Cortex of kidney (tissue), 1 donor: ENCODE measurements at places on chromosomes 13 and 19.

- DNase-seq: no peak
These were observed 502.3 kb downstream of the TBC1D4 start for GRCh38 chr13:74979703-74980102.

- no peak for DNase-seq
These were observed 12.6 kb downstream of the CD37 start for GRCh38 chr19:49347835-49348234.

DNA sequence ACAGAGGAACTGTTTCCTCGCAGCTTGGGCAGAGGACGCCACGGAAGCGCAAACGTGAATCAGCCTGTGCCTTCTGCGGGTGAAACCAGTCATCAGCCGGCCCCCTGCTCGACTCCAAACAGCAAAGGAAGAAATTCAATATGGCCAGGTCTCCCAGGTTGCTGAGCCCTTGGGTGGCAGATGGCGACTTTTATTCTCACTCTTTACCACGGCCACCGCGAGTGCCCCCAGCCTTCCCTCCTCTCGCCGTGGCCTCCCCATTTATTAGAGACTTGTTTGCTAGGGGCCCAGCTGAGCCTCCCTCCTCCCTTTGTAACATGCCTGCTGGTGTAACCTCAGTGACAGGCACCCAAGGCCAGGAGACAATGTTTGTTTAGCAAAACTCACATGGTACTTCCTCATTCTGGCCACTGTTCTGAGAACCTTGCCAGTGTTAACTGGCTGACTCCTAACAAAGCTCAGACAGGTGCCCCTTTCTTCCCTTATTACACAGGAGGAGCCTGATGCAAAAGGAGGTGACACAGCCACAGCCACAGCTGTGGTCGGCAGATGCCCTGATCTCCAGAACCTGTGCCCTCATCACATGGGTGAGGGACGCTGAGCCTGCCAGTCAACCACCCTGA lies 5.8 kb downstream of the RAB20 start:
- no peak for DNase-seq

DNA sequence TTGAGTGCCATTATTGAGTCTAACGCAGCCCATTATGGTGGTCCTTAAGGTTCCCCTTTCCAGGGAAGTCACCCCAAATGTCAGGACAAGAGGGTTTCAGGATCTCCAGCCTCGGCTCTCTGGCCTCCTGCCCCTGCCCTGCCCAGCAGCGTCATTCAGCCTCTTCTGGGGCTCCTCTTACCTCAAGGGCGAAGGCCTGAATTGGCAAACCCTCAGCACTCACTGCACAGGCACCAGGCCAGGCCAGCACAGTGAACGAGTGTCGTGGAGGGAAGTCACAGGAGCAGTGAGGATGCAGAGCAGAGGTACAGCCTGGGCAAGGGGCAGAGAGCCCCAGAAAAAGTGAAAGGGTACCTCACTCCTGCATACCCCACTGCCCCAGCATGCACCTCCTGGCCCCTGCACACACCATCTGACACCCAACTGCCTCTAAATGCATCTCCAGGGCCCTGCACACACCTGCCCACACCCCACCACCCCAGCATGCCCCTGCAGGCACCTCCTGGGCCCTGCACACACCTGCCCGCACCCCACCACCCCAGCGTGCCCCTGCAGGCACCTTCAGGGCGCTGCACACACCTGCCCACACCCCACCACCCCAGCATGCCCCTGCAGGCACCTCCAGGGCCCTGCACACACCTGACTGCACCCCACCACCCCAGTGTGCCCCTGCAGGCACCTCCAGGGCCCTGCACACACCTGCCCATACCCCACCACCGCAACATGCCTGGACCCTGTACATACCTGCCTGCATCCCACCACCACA lies 19.8 kb downstream of the SLC25A42 start:
- no peak for DNase-seq

- no peak for DNase-seq
These were observed 541.4 kb downstream of the GPC6 start for GRCh38 chr13:93767917-93768409.

DNA sequence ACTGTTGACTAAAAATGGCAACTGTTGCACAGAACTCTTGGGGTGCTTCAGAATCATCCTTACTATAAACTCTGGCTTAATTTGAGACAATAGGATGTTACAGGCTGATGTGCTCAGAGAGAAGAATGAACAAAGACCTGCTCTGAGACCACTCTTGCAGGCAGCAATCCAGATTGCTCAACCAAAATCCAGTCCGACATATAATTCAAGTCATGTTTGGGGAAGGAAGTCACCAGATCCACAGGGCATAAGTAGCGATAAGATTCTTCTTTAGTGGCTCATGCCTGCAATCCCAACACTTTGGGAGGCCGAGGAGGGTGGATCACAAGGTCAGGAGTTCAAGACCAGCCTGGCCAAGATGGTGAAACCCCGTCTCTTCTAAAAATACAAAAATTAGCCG lies 20.6 kb downstream of the MTMR6 start:
- DNase-seq: no peak

DNA sequence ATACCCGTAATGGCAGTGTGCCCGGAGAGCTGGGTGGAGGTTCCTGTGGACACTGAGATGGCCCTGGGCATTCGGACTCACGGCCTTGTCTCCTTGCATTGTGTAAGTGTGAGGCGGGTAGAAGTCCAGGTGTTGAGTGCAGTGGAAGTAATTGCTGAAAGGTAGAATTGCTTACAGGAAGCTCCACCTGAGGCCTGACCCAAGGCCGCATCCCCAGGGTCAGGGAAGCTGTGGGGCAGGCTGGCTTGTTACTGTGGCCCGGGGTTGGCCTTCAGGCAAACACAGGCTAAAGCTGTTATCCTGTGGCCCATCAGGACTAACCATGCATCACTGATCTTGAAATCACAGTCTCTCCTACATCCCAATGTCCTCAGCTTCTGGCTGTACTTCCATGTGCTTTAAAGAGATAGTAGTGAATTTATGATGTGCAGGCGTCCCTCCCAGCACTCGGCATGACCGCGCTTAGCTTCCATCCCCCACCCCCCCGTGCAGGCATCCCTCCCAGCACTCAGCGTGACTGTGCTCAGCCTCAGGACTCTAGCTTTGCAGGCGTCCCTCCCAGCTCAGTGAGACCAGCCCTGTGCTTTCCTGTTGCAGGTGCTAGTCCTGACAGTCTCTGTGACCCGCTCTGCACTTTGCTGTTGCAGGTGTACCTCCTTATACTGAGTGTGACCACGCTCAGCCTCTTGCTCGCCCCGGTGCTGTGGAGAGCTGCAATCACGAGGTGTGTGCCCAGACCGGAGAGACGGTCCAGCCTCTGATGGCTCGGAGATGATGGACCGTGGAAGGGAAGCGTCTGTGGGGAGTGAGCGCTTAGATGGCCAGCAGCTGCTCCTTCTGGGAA lies 35.6 kb upstream of the TFDP1 start:
- no peak for DNase-seq

DNA sequence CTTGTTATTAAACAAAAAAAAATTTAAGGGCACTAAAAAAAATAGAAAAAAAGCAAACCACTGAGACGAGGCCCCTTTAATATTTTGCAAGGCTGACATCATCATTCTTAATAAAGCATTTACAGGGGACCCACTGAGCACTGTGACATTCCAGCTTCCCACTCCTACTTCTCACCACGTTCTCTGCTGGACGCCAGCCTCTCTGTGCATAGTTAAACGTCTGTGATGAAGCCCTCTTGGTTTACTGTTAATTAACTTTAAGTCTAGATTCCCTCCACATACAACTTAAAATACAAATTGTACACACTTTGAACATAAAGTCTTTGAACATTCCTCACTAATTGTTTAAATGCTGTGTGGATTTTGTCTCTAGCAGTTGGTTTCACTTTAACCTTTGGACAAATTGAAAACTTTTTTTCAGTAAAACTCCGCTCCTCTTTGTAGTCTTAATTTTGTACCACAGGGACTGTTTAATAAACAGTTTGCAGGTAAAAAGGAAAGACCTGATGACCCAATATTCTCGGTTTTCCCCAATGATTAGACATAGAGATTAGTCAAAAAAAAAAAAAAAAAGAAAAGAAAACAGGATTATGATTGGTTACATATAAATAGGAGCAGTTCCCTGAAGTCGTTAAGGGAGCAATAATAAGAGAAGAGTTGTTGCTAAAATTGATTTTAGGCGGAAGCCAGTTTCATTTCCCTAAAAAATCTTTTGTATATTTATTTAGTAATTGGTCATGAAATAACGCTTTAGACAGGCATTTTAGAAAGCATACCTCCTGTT lies 219.8 kb downstream of the MZT1 start:
- DNase-seq: no peak

DNA sequence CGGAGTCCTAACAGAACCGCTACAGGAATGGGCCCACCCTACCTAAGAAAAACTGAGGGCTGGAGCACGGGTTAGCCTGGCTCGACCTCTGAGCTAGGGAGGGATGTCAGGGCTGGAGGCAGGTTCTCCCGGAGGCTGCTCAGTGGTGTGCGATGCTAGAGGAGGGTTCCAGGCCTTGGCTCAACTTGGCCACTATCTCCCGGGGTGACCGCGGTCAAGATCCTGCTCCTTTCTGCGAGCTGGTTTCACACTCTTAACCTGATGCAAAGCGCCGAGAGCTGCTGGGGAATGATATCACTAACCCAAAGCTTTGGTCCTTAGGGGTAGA lies 301 bp downstream of the POP4 start:
- DNase-seq: no peak

DNA sequence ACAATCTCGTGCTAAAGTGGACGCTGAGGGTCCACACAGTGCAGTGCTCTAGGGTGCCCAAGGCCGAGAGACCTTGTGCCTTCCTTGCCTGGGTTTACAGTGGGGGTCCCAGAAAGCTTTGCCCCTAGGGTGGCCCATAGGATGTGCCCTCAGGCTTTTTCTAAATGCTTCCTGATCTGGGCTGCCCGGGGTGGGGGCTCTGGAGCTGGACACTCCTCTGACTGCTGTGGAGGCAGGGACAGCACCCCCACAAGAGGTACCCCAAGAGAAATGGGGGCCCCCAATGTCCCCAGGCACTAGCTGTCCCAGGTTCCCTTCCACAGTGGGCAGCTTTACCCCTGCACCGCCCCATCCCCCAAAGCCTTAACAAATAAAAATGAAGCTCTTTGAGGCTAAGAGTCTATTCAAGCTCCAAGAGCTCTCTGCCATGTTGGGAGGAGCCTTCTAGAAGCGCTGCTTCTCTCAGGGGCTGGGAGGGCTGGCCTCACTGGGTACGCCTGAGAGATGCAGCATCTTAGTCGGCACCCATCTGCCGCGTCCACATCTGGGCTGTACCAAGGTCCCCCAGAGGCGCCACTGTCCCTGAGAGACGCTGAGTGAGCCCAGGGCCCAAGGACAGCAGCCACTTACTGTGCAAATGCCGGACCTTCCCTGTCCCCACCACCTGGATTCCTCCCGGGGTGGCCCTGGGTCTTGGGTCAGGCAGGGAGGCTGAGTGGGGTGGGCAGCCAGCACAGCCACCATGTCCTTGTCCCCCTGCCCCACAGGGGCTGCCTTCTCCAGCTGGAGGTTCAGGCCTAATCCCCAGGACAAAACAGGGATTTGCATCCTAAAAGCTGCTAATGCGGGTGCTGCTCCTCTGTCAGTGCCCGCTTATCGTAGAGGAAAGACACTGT lies 27.4 kb downstream of the CEBPA start:
- no peak for DNase-seq

GRCh38 chr19:3499738-3500428 lies 591 bp downstream of the DOHH start:
- DNase-seq: no peak

DNA sequence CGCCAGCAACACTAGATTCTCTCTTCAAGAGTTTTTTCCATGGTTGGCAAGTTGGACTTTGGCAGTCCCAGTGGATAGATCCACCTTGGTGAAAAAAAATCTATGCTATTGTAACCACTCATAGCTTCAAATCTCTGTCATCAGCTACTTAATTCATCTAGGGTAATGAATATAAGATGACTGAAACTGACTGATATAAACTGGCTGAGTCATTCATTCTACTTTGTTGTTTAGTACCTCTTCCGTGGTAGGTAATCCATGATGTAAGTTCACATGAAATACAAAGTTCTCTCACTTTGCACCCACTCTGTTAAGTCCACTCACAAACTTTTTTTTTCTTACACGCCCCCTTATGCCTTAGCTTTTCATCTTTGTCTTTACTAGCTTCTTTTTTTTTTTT lies 1381.5 kb downstream of the SLITRK5 start:
- no peak for DNase-seq

DNA sequence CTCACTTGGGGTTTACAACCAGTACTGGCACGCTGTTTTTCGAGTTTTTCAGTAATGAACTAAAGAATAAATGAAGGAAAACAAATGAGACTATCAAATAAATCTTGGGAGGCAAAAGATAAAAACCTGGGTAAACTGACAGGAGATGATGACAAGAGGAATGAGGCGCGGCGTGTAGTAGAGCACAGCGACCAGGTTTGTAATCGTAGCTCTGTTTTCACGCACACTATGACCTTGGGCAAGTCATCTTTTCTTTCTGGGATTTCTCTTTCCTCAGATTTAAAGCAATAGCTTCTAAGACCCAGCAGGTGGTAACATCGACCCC lies 419 bp downstream of the MRPS31 start:
- no peak for DNase-seq

- no peak for DNase-seq
These were observed 303.2 kb downstream of the TSHZ3 start for GRCh38 chr19:31046024-31046423.

DNA sequence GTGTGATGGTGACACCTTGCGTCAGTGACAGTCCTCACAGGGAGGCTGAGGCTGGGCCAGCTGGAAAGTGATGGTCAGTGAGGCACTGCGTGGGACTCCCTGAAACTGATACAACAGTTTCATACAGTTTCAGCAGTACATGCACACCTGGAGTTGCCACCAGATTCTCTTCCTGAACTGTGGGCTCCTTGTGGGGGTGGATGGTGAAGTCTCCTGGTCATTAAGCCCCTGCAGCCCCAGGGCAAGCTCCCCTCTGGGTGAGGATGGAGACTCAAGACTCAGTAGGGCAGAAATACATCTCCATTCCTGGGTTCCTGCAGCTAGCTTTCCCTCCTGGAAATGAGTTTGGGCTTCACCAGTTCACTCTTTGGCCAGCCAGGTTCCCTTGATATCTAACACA lies 392.7 kb downstream of the UQCRFS1 start:
- no peak for DNase-seq

DNA sequence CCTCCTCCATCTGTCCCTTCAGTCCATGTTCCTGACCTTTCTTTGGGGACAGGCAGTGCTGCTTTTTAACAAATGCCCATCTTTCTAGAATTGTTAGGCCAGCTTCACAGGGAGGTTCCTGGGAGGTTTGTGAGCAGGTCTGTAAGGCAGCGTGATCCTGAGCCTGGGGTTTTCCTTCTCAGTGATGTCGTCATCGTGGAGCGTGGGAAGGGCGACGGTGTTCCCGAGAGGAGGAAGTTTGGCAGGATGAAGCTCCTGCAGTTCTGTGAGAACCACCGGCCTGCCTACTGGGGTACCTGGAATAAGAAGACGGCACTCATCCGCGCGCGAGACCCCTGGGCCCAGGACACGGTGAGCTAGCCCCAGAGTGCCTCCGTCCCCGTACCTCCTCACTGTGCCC lies 26.8 kb downstream of the CHAF1A start:
- no peak for DNase-seq

DNA sequence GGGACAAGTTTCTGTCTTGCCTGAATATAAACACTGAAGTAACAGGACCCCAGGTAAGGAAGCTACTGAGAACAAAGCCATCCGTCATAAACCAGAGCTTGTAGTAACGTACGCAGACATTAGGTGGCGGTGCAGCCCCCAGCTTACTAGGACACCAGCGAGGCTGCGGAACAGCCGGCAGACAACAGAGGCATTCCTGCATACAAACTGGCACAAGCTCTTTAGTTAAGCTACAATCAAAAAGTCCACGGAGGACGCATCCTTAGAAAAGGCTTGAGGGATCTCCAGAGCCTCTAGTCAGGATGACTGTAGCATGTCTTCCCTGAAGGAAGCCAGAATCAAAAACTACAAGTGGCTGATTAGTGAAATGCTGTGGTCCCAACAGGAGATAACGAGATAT lies 26.2 kb downstream of the ZNF160 start:
- DNase-seq: no peak
